H1 (cell line): ENCODE measurements at places on chromosomes 7 and 10. TPM values are rescaled to one million over a fixed set of nuclear protein-coding genes. Genes with fewer than 3 reads are reported as not detected.

DNA sequence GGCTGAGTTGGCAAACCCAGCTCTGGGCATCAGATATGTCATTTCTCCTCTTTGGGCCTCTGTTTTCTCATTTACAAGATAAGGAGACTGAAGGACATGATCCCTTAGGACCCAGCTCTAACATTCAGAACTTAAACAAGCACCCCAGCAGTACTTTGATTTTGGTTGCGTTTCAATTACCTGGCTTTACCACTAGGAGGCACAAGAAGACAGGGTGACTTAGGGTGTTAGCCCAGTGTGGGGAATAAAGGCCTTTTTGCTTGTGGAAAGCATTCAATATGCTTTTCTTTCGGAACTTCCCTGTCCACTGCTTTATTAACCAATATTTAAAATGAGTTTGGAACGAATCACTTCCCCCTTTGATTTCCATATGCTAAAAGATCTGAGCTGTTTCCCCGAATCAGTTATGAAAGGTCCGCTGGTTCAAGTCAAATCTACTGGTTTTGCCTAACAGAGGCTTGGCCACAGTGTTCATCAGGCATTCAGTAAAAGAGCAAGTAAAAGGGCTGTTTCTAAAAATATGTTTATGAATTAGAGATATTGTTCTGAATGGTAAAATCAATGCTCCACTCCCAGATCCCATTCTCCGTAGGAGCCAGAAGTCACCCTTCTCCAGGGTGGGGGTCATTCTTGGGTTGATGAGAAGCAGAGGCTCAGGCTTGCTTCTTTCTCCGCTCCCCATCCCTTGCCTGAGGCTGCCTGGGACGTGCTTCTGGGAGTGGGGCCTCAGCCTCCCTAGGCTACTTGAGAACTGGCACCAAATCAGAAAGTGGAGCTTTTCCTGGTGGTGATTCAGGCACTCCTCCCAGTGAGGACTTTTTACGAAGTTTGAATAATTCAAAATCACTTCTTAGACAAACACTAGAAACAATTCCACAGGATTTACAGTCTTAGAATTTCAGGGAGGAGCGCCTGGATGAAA is 105.5 kb downstream of the MYOF start:
- DNase-seq: no peak
- no peak overlapping the region for H3K27ac ChIP-seq
- no peaks in the 10 kb centered on the region for H3K27me3 ChIP-seq

GIMAP4 gene
- total RNA-seq: 0.22 TPM in 1 of 2 replicates, not detected in the other

DNA sequence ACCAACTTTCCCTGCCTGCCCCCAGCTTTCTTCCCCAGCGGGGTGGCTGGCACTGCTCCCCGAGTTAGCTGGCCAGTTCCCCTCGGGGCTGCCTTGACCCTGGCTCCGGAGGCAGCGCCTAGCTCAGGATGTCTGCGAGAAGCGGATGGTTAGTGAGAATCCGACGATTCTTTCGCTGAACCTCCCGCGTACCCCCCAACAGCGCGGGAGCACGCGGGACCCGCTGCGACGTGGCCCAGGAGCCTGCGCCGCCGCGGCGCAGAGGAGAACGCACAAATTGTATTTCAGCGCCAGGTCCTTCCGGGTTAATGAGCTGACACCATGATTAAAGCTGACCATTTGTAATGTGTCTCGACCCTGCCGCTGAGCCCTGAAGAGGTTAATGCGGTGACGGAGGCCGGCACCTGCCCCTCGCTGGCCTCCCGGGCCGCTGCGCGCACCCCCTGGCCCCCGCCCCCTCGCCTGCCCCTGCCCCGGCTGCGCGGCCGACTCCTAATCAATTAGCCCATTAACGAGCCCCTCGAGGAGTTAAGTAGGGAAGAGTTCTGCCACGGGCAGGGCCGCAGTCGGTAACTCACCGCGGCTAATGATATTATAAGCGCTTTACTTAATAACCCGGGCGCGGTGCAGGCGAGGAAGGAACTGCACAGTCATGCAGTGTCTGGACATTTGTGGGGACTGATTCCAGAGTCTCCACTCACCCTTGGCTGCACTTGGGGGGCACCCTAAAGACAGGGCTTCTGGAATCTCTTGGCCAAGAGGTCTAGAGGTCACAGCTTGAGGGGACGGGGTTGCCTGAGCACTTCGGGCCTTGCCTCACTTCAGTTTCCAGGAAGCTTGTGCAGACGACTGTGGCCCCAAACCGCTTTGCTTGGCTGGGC is 1.7 kb upstream of the HMX2 start:
- H3K4me3 ChIP-seq: peak overlapping the region; percentile 10; the same call in 1 of the 2 replicates
- no peak for DNase-seq
- H3K27ac ChIP-seq: no peak overlapping the region
- H3K27me3 ChIP-seq: peaks cover 90% of the 10 kb centered on the region
- H3K4me1 ChIP-seq: peaks cover 64% of the 10 kb centered on the region
- no peaks in the 10 kb centered on the region for H3K36me3 ChIP-seq

SLC26A3 gene
- total RNA-seq: not detected in 2 replicates

GRCh38 chr7:129225206-129225930 is 538 bp downstream of the AHCYL2 start:
- no peaks in the 10 kb centered on the region for H3K36me3 ChIP-seq
- peak overlapping the region; percentile 50; the same call in 1 of the 2 replicates for H3K27ac ChIP-seq
- peak overlapping the region; percentile 95 for H3K4me3 ChIP-seq
- DNase-seq: no peak
- no peaks in the 10 kb centered on the region for H3K27me3 ChIP-seq
- peaks cover 9% of the 10 kb centered on the region; the same call in 1 of the 2 replicates for H3K4me1 ChIP-seq

DNA sequence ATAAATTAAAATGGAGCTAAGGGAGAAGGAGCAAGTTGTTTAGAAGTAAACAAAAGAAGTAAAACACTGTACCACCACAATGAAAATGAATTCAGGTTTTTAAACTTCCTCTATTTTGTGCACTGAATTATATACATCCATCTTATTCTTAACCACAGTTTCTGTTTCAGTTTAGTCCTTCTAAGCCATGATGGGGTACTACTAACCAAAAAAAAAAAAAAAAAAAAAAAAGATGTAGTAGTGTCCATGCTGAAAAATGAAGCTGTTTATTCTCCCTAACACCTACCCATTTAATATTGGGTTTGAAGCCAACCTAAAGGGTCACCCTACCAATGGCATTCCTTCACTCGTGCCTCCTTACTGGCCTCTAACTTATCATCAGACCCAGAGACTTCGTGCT is 3.4 kb upstream of the BMPR1A start:
- no peak overlapping the region for H3K4me3 ChIP-seq
- no peaks in the 10 kb centered on the region for H3K27me3 ChIP-seq
- H3K4me1 ChIP-seq: peaks cover 10% of the 10 kb centered on the region

DNMBP gene
- total RNA-seq: 26.4 and 26.7 TPM in 2 replicates

ACTL6B gene
- total RNA-seq: 1.7 and 2.1 TPM in 2 replicates

DNA sequence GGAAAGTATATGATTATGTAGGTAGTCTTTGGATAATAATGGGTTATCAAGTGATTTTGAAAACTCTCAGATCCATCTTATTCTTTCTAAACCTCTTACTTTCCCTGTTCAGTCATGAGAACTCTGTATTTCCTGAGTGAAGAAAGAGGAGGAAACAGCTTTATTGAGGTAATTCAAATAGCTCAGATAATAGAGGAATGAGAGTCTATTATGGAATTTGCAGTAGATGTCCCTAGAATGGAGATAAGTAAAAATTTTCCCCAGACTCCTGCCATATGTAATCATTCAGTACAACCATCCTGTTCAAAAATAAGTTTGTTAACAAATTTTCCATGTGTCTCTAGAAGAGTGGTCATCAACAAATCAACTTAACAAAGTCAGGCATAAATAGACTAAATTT is 36.4 kb downstream of the EPDR1 start:
- no peaks in the 10 kb centered on the region for H3K36me3 ChIP-seq
- H3K27me3 ChIP-seq: no peaks in the 10 kb centered on the region
- no peak for DNase-seq
- H3K27ac ChIP-seq: no peak overlapping the region

- H3K4me3 ChIP-seq: no peak overlapping the region
- H3K27ac ChIP-seq: no peak overlapping the region
Observed at GRCh38 chr10:70292004-70292403, 8.2 kb upstream of the NPFFR1 start.

VIPR2 gene
- total RNA-seq: 2.4 and 3.1 TPM in 2 replicates

DNA sequence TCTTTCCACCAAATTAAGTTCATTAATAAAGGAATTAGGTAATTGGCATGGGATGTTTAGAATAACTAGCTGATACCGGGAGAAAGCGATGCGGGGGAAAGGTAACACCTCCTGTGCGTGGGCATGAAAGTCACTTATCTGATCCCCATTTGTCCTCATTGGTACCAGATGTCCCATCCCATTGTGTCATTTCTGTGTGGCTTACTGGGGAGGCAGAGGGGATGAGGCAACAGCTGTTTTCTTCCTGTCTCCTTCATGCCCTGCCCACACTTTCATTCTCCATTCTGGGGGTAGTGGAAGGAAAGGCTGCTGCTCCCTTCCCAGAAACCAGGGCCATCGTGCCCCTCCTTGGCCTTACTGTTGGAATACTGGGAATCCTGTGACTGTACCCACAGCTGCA is 27.1 kb downstream of the EEPD1 start:
- 0 out of 2 replicates have a peak, but pooled peaks cover 3% of the 10 kb centered on the region for H3K4me1 ChIP-seq
- H3K27me3 ChIP-seq: no peaks in the 10 kb centered on the region
- H3K27ac ChIP-seq: no peak overlapping the region
- H3K36me3 ChIP-seq: no peaks in the 10 kb centered on the region
- H3K4me3 ChIP-seq: no peak overlapping the region

TFAM gene
- total RNA-seq: 97.3 and 97.5 TPM in 2 replicates

COL17A1 gene
- 0.37 and 1.9 TPM in 2 replicates for total RNA-seq

GRCh38 chr10:17190602-17191001 is 10.9 kb downstream of the TRDMT1 start:
- H3K36me3 ChIP-seq: no peaks in the 10 kb centered on the region
- no peak overlapping the region for H3K27ac ChIP-seq
- H3K4me1 ChIP-seq: no peaks in the 10 kb centered on the region
- DNase-seq: no peak

GRCh38 chr10:60967260-60967659 is 23.3 kb upstream of the RHOBTB1 start:
- H3K36me3 ChIP-seq: no peaks in the 10 kb centered on the region
- H3K4me1 ChIP-seq: no peaks in the 10 kb centered on the region
- H3K27me3 ChIP-seq: no peaks in the 10 kb centered on the region
- no peak overlapping the region for H3K27ac ChIP-seq
- DNase-seq: no peak

DNA sequence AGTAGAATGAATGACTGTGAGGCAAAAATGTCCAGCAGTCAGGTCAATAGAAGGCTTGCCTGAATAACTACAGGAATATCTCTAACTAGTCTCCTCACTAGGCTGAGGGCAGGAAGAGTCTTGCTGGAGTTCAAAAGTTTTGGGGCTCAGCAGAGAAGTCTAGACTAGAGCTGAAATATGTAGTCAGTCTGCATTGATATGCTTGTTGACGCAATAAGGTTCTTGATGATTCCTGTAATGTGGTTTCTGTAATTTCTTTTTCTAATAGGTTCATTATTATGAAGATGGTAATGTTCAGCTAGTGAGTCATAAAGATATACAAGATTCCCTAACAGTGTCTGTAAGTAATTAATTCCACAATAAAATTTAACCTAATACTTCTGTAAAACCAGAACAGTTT is 41.5 kb upstream of the ST7 start:
- H3K36me3 ChIP-seq: peaks cover 62% of the 10 kb centered on the region
- no peaks in the 10 kb centered on the region for H3K27me3 ChIP-seq
- H3K4me3 ChIP-seq: no peak overlapping the region
- DNase-seq: no peak
- no peaks in the 10 kb centered on the region for H3K4me1 ChIP-seq

- no peaks in the 10 kb centered on the region for H3K27me3 ChIP-seq
- H3K4me1 ChIP-seq: no peaks in the 10 kb centered on the region
- H3K36me3 ChIP-seq: no peaks in the 10 kb centered on the region
Observed at GRCh38 chr10:4242561-4243035, 457.6 kb upstream of the KLF6 start.

- H3K27me3 ChIP-seq: no peaks in the 10 kb centered on the region; the same call in 1 of the 2 replicates
- no peak overlapping the region for H3K27ac ChIP-seq
- DNase-seq: no peak
- H3K4me1 ChIP-seq: no peaks in the 10 kb centered on the region; the same call in 1 of the 2 replicates
- H3K36me3 ChIP-seq: no peaks in the 10 kb centered on the region
Observed at GRCh38 chr10:43361547-43362190, 9.8 kb upstream of the FXYD4 start.

- no peak for DNase-seq
- H3K4me1 ChIP-seq: no peaks in the 10 kb centered on the region
- no peak overlapping the region for H3K27ac ChIP-seq
Observed at GRCh38 chr10:130020651-130021382, 56.7 kb upstream of the EBF3 start.

JCAD gene
- 2.9 and 5.2 TPM in 2 replicates for total RNA-seq

DNA sequence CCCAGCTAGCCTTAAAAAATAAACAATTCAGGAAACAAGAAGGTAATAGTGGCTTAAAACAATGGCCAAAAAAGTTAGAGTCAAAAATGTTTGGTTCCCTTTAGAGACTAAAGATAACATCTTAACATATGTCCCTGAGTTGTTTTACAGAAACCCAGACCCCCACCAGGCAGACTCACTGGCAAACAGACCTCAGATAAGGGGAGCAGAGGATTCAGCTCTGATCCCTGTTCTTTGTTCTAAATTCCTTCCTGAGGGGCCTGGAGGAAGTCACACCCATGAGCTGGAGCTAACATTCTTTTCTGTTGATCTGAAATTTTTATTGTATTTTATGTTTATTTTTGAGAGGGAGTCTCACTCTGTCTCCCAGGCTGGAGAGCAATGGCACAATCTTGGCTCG is 247.2 kb downstream of the USP6NL start:
- no peaks in the 10 kb centered on the region for H3K4me1 ChIP-seq
- H3K27ac ChIP-seq: no peak overlapping the region
- H3K4me3 ChIP-seq: no peak overlapping the region
- H3K27me3 ChIP-seq: no peaks in the 10 kb centered on the region
- no peak for DNase-seq
- no peaks in the 10 kb centered on the region for H3K36me3 ChIP-seq
